Fibroblast of skin of scalp (primary cell): ENCODE measurements at places on chromosomes 12 and 14.

DNA sequence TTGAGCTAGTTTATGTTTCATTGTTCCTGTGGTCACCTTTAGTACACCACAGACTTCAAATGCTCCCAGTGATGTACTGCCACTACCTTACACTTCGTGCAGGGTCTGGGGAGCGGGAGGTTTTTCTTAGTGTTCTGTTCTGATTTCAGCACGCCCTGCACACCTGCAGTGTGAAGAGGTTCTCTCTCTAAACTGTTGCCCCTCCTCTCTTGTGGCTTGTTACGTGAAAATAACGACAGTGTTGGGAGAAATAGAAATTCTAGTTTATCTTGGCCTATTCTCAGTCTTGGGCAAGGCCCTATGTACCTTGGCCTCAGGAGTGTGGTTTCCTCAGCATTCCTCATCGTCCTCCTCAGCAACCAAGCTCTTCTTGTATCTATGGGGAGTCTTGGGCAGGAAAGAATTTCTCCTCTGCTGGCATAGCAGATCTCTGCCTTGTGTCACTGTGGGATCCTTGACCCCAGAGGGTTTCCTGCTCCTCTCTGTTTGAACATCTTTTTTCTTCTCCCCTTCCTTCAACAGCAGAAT is 48.6 kb downstream of the EIF2S3B start:
- DNase-seq: no peak

DNA sequence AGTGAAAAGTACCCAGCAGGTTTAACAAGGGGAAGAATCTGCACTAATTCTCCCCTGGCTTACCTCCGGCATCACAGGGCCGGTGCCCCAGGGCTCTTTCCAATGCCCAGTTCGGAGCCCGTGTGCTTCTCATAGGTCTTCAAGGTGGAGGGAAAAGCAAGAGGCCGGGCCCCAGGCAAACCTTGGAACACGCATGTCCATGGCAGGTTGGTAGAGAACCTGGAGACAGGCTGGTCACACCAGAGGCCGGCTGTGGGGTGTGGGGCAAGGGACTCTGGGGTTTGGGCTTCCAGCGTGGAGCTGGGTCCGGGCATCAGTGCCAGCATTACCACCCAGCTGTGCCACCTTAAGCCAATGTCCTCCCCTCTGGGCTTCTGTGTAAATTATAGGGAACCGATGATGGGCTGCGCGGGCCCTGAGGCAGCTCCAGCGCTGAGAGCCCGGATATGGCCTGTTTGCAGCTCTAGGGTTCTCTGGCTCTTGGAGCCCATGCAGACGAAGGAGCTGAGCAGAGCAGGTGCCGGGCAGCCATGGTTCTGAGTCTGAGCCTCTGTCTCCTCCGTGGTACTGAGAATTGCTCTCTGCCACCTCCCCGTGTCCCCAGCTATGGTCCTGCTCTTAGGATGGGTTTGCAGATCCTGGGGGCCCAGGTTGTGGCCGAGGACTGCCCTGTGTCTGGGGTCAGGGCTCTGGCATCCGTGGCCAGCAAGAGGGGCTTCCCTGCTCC is 197.0 kb upstream of the C14orf180 start:
- no peak for DNase-seq

DNA sequence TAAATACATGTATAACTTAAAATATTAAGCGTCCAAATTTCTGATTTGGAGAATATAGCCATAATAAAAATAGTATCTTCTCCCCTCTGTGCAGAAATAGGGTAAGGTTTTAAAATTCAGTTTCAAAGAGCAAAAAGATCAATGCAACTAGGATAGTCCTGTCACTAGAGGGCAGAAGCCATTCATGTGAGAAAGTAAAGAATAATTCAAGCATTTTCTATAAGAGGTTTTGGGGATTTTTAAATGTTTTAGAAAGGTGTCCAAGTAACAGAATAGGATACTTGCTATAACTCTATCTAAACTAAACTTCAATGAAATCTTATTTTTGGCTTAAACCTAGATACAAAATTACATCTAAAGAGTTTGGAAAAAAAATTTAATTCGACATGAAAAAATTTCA is 50.3 kb downstream of the ADAMTS20 start:
- peak; percentile 41 for DNase-seq

GRCh38 chr14:89719366-89720075 is 235.0 kb downstream of the EFCAB11 start:
- no peak for DNase-seq

DNA sequence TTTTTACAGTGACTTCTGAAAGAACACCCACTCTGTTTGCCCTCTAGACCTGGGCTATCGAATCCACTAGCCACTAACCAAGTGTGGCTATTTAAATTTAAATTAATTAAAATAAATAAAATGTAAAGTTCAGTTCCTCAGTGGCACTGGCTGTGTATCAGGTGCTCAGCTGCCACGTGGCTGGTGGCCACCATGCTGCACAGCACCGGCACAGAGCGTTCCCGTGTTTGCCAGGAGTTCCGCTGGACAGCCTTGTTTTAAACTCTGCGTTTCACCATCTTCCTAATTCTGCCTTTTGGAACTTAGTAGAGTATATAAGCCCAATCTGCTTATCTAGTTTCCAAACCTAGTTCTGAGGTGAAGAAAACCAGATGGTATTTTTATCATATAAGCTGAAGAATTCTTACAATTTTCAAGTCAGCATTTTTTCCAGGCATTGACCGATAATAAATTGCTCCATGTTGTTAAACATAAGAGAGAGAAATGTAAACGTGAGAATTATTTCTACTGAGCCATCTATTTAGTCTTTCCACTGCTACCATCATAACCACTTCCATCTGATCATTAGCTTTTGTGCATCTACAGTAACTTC is 339.0 kb downstream of the CACNA1C start:
- DNase-seq: no peak

- peak; percentile 89 for DNase-seq
These were observed 38.3 kb upstream of the LDHB start for GRCh38 chr12:21695986-21696385.

- DNase-seq: peak; percentile 37
These were observed 9.1 kb upstream of the FBXL14 start for GRCh38 chr12:1603269-1603993.

GRCh38 chr14:26887847-26888246 is 290.0 kb upstream of the NOVA1 start:
- no peak for DNase-seq

DNA sequence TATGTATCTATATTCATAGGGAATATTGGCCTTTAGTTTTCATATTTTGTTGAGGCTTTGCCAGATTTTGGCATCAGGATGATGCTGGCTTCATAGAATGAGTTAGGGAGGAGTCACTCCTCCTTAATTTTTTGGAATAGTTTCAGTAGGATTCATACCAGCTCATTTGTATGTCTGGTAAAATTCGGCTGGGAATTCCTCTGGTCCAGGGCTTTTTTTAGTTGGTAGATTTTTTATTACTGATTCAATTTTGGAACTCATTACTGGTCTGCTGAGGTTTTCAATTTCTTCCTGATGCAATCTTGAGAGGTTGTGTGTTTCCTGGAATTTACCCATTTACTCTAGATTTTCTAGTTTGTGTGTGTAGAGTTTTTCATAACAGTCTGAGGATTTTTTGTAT is 175.2 kb downstream of the EPS8 start:
- peak; percentile 94 for DNase-seq

GRCh38 chr12:90030726-90031125 is 322.1 kb upstream of the ATP2B1 start:
- no peak for DNase-seq

- DNase-seq: peak; percentile 70
These were observed 206.2 kb upstream of the RGS6 start for GRCh38 chr14:71725922-71726579.

- DNase-seq: peak; percentile 28
These were observed 289.2 kb downstream of the ADGRD1 start for GRCh38 chr12:131242741-131243496.

DNA sequence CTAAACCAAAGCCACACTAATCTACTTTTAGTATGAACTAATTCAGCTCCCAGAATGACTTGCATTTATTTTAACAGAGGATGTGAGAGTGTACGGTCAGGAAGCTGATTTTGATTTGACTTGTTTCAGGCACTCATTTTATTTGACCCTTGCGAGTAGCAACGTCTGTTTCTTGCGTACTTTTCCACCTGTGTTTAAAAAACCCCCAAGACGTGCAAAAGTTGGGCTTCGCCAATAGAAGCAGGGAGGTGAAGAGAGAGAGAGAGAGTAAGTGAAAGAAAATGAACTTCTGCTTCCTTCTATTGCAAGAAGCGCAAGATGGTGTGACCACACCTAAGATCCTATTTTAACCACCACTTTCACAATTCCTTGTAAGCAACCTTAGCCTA is 6.7 kb upstream of the SLC15A4 start:
- no peak for DNase-seq

DNA sequence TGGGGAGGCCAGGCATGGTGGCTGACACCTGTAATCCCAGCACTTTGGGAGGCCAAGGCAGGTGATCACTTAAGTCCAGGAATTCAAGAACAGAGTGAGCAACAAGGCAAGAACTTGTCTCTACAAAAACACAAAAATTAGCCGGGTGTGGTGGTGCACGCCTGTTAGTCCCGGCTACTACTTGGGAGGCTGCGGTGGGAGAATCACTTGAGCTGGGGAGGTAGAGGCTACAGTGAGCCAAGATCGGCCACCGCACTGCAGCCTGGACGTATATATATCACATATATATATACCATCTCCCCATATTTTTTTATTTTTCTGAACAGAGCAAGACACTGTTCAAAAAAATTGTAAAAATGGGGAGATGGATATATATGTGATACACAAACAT is 19.5 kb downstream of the CKAP4 start:
- DNase-seq: no peak

GRCh38 chr14:40371011-40371410 is 938.8 kb upstream of the FBXO33 start:
- DNase-seq: no peak

- peak; percentile 68 for DNase-seq
These were observed 128.2 kb downstream of the TMEM30B start for GRCh38 chr14:61152851-61153364.

- DNase-seq: no peak
These were observed 88.9 kb downstream of the ACSS3 start for GRCh38 chr12:81166790-81167189.

- DNase-seq: no peak
These were observed 145.6 kb upstream of the FSCB start for GRCh38 chr14:44652640-44653039.

DNA sequence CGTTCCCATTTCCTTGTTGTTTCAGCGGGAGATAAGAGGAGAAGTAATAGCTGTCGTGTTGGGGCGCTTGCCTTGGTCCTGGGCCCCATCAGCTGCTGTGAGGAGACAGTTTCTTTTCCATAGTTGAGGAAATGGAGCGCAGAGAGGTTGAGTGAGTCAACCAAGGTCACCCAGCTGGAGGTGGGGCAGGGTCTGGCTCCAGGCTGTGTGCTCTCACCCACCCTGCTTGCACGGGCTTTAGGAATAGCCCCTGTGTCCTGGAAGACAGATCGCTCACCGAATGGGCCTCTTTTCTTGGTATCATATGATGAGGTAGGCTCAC is 165.7 kb upstream of the RTL1 start:
- DNase-seq: no peak

DNA sequence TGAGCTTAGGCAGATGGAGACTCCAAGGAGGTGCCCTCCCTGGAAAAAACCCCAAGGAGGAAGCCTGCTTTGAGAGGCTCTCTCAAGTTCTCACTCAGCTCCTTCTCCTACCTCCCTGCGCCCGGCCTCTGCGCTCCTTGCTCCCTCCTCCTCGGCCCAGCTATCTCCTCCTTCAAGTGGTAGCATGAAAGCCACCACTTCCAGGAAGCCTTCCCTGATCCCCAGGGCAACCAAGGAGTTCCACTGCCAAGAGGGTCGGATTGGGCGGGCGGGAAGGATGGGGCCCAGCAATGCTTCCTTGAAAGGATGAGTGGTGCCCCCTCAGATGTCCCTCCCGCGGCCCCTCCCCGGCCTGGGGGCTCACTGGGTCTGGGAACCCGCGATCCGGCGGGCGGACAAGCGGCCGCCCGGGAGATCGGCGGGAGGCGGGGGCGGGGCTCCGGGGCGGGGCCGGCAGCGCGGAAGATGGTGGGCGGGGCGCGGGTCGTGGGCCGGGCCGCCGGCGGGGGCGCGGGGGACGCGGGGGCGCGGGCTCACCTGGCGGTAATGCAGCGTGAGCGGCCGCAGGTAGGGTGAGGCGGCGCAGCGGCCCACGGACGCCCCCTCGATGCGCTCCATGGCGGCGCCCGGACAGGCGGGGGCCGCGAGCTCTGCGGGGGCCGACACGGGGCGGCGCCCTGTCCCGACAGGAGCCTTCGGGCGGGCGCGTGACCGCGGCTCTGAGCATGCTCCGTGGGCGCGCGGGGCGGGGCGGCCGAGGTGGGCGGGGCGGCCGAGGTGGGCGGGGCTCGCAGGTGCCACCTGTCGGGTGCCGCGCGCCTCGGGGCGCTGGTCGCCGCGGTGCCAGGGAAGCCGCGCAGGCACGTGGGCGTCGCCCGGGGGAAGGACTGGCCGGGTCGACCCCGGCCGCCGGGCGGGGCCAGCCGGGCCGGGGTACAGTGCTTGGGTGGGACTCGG is at the start of gene NUDT14:
NUDT14 (minus strand) TSS at position 721 of the 957 bp plus-strand sequence; CDS start at position 618, 103 bp downstream.
- peak; percentile 43 for DNase-seq

DNA sequence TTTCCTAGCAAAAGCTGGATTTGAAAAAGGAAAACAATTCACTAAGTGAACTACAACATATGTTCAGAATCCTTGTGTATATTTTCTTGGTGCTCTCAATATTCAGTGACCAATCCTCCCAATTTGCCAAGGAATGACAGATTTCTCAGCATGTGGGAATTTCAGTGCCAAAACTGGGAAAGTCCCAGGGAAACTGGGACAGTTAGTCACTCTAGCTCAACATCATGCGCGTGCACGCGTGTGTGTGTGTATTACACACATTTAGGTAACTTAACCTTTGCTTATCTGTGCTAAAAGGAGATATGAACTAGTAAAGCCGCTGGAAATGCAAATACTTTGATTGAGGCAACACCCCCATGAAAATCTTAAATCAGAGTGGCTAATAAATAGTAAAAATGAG is 26.1 kb upstream of the SLC6A13 start:
- peak; percentile 66 for DNase-seq

DNA sequence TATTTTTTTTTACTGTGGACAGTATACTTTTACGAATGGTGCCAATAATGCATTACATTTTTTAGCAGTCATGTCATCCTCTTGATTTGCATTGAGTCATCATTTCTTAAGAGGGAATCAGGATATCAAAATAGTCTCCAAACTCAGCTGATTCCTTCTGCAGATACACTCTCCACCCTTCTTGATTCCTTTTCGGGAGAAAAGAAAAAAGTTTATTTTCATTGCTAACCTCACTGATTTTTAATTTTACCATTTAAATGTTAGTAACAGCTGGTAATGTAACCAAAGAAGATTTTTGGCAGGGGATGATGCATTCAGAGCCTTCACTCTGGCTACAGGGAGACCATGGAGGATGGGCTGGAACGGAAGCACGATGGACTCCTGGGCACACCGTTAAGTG is 47.5 kb downstream of the MRPL42 start:
- peak; percentile 88 for DNase-seq

GRCh38 chr12:44708218-44708617 is 167.9 kb downstream of the NELL2 start:
- no peak for DNase-seq

GRCh38 chr12:111467857-111468241 is 62.1 kb downstream of the SH2B3 start:
- DNase-seq: no peak

GRCh38 chr14:97315790-97316189 is 518.6 kb downstream of the VRK1 start:
- DNase-seq: no peak
